ENCODE measurements at places on chromosomes 5 and 9. TPM values are rescaled to one million over a fixed set of nuclear protein-coding genes. Genes with fewer than 3 reads are reported as not detected.

PPP2R2B gene
- not detected for total RNA-seq

PURA gene
- total RNA-seq, result 20.3 TPM

ALDH1A1 gene
- 57.0 TPM for total RNA-seq

IL3 gene
- total RNA-seq, result not detected

ADAMTSL1 gene
- total RNA-seq, result 47.3 TPM

SLC6A19 gene
- total RNA-seq, result not detected

SLC4A9 gene
- total RNA-seq, result not detected

ANGPTL2 gene
- 22.1 TPM for total RNA-seq
